Mesangial cell (primary cell): ENCODE measurements at places on chromosomes 2 and 18. TPM values are rescaled to one million over a fixed set of nuclear protein-coding genes. Genes with fewer than 3 reads are reported as not detected.

Gene SPR
- total RNA-seq = 22.7 and 26.0 TPM in 2 replicates

Gene RUFY4
- not detected in 2 replicates for total RNA-seq

Gene MEIS1
- 7.7 and 12.8 TPM in 2 replicates for total RNA-seq

Gene SCN9A
- total RNA-seq = 1.8 and 11.0 TPM in 2 replicates

Gene DYNAP
- not detected in 2 replicates for total RNA-seq

Gene COX7A2L
- total RNA-seq = 113 and 115 TPM in 2 replicates

Gene HSPD1
- total RNA-seq = 92.3 and 241 TPM in 2 replicates

Gene RAMP1
- total RNA-seq = 6.4 and 27.3 TPM in 2 replicates

Gene RGPD4
- not detected in 2 replicates for total RNA-seq

Gene ONECUT2
- under 0.01 TPM in 2 replicates for total RNA-seq

Gene CCDC85A
- 0.63 and 0.81 TPM in 2 replicates for total RNA-seq

Gene STON1
- 2.1 and 4.6 TPM in 2 replicates for total RNA-seq

Gene L3MBTL4
- 0.65 and 1.6 TPM in 2 replicates for total RNA-seq

Gene LTBP1
- 69.7 and 109 TPM in 2 replicates for total RNA-seq

Gene IL36RN
- total RNA-seq = not detected in 2 replicates

Gene UNC80
- not detected in 2 replicates for total RNA-seq

Gene GALR1
- total RNA-seq = not detected in 2 replicates

Gene CCDC102B
- 0.33 and 2.4 TPM in 2 replicates for total RNA-seq

Gene ZSWIM2
- total RNA-seq = not detected in 2 replicates

Gene IL1RN
- total RNA-seq = not detected in 2 replicates

Gene CLEC4F
- not detected in 2 replicates for total RNA-seq

Gene MAL
- 0.98 and 52.2 TPM in 2 replicates for total RNA-seq

Gene C2orf80
- not detected in 2 replicates for total RNA-seq

Gene PDCL3
- 16.7 and 21.3 TPM in 2 replicates for total RNA-seq

Gene ALLC
- not detected in 2 replicates for total RNA-seq

Gene LIMS1
- 143 and 184 TPM in 2 replicates for total RNA-seq

Gene CFAP221
- total RNA-seq = 0.81 and 1.8 TPM in 2 replicates

Gene BMP10
- not detected in 2 replicates for total RNA-seq

Gene SERPINB3
- total RNA-seq = not detected in 2 replicates

Gene VSNL1
- total RNA-seq = 0.13 and 0.33 TPM in 2 replicates

Gene TLX2
- total RNA-seq = not detected in 2 replicates

Gene NPC1
- 53.3 and 84.3 TPM in 2 replicates for total RNA-seq
